H54 (cell line): ENCODE measurements at places on chromosomes 3 and 15.

GRCh38 chr3:62379321-62379798 is 6.0 kb upstream of the FEZF2 start:
- DNase-seq = no peak

DNA sequence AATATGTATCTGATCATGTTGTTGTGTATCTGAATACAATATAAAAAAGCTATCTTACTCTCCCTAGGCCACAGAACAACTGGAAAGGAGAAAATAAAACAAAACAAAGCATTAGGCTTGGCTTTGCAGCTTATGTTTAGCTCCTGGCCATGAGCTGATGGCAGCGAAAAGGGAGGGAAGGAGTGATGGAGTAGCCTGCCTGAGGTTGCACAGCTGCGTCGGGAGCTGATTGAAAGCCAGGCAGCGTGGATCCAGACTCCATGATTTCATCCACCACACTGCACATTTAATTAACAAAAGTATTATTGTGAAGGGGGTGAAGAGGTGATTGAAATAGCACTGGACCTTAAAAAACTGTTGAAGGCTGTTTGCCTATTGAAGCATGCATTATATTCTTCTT is 212.2 kb downstream of the GABRG3 start:
- no peak for DNase-seq

DNA sequence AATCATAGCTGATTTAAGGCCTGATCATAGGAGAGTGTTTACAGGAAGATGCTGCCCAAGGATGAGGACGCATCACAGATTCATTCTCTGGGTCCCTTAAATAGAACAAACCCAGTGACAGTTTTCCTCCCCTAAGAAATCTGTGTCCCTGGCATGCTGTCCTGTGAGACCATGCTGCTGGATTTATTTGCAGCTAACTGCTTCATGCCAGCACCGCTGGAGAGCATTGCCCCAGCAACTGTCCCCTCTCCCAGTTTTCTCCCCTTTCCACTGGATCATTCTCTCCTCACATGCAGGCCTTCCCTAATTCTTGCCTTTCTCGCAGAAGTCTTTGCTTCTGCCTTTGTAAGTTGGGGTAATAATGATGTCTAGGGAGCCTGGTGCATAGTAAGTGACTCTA is 29.3 kb upstream of the DCP1A start:
- DNase-seq = no peak

GRCh38 chr3:142218703-142219102 is 6.7 kb downstream of the GK5 start:
- no peak for DNase-seq

DNA sequence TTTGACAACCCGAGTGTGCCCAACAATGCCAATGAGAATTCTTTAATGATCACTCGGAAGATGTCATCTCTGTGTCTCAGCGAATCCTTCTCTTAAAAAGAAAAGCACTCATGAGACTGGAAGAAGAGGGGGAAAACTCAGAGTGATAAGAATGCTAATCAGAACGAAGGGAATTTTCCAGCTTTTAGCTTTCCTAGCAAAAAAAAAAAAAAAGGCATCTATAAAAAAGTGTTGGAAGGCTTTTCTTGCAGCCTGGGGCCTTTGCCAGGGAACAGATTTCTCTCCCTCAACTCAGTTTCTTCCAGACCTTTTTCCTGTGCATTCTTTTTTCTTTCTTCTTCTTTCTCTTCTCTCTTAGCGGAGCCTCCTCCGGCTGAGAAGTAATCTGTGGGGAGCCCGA is 80.5 kb upstream of the NEO1 start:
- DNase-seq = no peak

- DNase-seq = no peak
These were observed 58.2 kb downstream of the SLC6A1 start for GRCh38 chr3:11050666-11051323.
